Astrocyte of the spinal cord (primary cell): ENCODE measurements at places on chromosomes 12 and 14.
A peak's percentile ranks its signal among the peaks of the same experiment; 100 is the strongest.

GRCh38 chr14:23829736-23830471 is 123.7 kb upstream of the DHRS4 start:
- DNase-seq, result peak; percentile 93

- no peak for DNase-seq
These were observed 539.7 kb downstream of the AACS start for GRCh38 chr12:125604976-125605375.

- no peak for DNase-seq
These were observed 1.5 kb upstream of the HCAR1 start for GRCh38 chr12:122732170-122732569.

- no peak for DNase-seq
These were observed 78.4 kb downstream of the ITPK1 start for GRCh38 chr14:93037351-93037750.

DNA sequence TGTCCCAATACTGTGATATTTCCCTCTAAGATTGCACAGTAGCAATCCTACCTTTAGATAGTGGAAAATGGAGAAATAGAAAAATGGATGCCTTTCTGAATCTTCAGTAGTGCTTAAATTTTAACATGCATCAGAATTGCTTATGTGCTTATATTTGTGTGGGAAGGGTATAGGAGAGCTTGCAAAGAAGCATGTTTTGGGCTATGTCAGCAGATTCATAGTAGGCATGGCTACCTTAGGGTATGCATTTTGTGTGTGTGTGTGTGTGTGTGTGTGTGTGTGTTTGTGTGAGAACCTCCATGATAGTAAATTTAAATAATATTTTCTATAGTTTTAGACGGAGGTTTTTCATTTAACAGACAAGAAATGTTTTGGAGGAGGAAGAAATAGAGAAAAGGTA is 38.3 kb downstream of the NEUROD4 start:
- DNase-seq, result no peak

GRCh38 chr14:50792051-50792477 is 38.9 kb downstream of the NIN start:
- no peak for DNase-seq

GRCh38 chr12:130644566-130644965 is 71.5 kb downstream of the RIMBP2 start:
- DNase-seq, result no peak

DNA sequence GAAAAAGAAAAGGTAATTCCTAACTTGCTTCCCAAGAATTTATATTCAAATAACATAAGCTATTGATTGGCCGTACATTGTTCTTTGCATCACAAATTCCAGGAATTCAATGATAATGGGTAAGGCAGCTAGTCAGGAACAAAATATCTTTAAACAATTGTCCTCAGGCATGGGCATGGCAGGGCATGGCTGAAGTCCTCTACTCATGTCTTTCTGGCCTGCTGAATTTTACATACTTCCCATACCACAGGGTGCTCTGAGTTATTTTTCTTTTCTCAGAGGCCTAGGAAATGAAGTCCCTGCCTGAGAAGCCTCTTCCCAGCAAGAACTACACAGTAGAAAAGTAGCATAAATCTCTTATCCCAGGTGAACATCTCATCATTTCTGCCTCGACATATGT is 15.1 kb upstream of the DRAM1 start:
- DNase-seq, result no peak

- no peak for DNase-seq
These were observed 41.4 kb upstream of the NINJ2 start for GRCh38 chr12:704516-705242.

DNA sequence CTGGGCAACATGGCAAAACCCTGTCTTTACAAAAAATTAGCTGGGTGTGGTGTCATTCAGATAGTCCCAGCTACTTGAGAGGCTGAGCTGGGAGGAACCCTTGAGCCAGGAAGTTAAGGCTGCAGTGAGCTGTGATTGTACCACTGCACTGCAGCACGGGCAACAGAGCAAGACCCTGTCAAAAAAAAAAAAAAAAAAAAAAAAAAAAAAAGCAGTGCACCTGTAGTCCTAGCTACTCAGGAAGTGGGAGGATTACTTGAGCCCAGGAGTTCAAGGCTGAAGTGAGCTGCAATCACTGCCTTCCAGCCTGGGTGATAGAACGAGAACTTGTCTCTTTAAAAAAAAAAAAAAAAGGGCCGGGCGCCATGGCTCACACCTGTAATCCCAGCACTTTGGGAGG is 5.6 kb downstream of the REM2 start:
- DNase-seq, result no peak

- DNase-seq, result no peak
These were observed 151.0 kb upstream of the NAV3 start for GRCh38 chr12:77679686-77680085.

GRCh38 chr12:3632754-3633153 is 120.2 kb downstream of the CRACR2A start:
- DNase-seq, result peak; percentile 11

DNA sequence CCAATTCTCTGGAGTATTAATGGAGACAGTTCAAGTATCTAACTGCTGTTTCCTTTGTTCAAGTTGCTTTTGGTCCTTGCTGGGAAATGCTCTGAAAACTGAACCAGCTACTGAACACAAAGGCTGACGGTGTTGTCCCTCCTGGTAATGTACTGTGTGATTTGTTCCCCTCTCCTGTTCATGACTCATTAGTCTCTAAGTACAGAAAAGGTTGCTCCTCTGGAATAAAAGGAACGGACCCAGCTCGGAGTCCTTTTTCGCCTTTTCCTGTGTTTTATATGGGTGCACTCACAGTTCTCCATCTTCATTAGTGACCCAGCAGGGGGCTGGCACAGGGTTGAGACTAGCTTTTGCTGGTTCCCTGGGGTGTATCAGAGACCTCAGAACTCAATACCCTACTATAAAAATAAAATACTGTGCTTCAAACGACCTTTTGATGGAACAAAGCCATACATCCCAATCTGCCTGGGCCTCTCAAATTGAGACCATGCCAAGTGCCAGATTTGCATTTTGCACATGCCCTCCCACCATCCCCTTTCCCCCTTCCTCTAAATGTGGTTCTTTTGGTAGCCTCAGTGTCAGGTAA is 269.7 kb downstream of the RAD51B start:
- peak; percentile 92 for DNase-seq

DNA sequence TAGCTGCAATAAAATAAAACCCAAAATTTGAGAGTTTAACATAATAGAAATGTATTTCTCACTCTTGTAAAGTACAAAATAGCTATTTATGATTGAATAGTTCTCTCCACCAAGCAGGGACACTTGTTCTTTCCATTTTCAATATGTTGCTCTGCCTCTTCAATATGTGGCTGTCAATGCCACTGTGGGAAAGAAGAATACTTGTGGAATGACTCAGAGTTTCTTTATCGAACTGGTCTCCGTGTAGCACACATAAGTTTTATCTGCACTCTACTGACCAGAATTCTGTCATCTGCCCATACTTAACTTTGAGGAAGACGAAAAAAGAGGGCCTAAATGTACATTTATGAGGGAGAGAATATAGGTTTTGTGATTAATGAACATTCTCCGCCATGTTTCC is 256.9 kb downstream of the ATXN7L3B start:
- peak; percentile 50 for DNase-seq

- DNase-seq, result no peak
These were observed 668.9 kb downstream of the SLC6A15 start for GRCh38 chr12:84243686-84244085.

GRCh38 chr12:49921299-49921698 is 17.6 kb upstream of the FAIM2 start:
- no peak for DNase-seq

- DNase-seq, result peak; percentile 46
These were observed 151.0 kb upstream of the ARHGAP5 start for GRCh38 chr14:31926123-31926522.

- no peak for DNase-seq
These were observed 4.7 kb upstream of the LRP10 start for GRCh38 chr14:22866874-22867273.

GRCh38 chr12:80415466-80415865 is 28.6 kb upstream of the PTPRQ start:
- no peak for DNase-seq

GRCh38 chr12:60419986-60420385 is 824.2 kb downstream of the SLC16A7 start:
- DNase-seq, result no peak

DNA sequence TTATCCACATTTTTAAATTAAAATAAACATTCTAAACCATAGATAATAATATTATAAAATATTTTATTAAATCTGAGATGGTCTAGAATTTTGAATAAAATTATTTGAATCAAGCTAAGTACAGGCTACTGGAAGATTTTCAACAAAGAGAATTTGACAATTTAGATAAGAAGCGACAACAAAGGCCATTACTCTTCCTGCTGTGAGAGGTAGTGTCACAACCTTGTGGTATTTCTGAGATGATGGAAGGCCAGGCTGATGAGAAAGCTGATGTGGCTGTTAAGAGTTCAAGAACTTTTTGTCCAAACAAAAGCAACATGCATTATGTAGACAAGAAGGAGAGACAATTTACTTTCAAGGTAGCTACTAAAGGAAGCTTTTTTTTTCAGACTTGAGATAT is 43.7 kb upstream of the CNTN1 start:
- no peak for DNase-seq

DNA sequence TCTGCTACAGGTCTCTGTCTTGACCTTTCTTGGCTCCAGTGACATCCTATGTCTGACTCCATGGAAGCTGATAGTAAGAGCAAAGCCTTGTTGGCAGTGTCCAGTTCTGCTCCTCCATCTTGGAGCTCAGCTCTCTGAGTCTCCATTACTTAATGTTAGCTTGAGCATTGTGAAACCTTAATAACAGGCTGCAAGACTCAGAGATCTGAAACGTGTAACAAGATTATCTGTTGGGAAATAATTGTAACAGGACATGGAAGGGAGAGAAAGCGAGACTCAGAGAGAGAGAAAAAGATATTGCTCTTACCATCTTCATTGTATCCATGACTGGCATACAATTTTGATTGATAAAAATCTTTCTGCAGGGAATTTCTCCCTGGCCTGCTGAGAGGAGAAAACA is 1365.7 kb downstream of the AACS start:
- no peak for DNase-seq

GRCh38 chr12:5026342-5026938 is 17.2 kb upstream of the KCNA5 start:
- DNase-seq, result no peak

GRCh38 chr12:131028587-131029338 is 75.1 kb downstream of the ADGRD1 start:
- no peak for DNase-seq

- peak; percentile 7 for DNase-seq
These were observed 624 bp upstream of the PLEKHD1 start for GRCh38 chr14:69483765-69484443.

DNA sequence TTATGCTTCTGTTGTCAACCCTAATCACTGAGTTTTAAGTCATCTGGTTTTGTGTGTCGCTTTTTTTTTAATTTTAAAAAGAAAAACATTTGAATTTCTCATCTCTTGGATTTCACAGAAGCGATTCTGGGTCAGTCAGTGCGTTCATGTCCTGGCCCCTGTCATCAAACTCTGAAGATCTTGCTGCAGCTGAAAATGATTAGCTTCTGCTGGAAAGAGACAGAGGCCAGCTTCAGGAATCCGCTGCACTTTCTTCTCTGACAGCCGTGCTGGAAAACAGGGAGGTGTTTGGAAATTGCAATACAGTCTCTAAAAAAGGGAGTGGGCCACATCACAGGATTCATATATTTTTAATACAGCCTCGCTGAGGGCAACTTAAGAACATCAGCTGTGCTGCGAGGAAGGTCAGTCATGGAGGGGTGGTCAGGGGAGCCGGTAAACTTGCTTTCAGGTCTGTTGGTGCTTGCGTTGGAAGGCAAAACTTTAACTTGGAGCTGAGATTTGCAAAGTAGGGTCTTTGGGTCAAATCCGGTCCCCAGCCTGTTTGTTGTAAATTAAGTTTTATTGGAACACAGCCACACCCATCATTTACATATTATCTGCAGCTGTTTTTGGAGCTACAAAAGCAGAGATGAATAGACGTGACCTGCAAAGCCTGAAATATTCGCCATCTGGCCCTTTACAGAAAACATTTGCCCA is 190.8 kb downstream of the AACS start:
- DNase-seq, result no peak

DNA sequence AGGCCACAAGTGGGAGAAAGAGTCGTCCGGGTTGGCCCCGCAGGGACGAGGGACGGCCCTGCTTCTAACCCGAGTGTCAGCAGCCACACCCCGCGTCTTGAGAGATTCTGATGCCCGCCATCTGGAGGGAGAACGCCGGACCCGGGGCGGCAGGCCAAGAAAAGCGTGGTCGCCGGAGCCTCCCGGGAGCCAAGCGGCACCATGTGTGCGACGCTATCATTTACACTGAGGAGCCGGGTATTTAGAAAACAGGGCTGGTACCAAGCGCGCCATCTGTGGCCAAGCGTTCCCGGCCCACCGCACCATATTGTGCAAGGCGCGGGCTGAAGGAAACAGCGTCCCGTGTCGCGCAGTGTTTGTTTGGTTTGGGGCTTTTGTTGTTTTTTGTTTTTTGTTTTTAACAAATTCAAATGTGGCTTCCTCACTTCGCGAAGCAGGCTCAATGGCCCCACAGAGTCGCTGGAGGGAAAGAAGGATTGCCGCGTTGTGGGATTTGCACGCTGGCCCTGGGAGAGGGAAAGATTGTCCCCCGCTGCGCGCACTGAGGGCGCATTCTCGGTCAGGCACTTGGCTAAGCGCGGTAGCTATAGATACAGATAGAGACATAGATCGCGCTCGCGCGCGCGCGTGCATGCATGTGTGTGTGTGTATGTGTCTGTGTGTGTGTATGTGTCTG is 153.8 kb downstream of the BCL11B start:
- DNase-seq, result no peak

DNA sequence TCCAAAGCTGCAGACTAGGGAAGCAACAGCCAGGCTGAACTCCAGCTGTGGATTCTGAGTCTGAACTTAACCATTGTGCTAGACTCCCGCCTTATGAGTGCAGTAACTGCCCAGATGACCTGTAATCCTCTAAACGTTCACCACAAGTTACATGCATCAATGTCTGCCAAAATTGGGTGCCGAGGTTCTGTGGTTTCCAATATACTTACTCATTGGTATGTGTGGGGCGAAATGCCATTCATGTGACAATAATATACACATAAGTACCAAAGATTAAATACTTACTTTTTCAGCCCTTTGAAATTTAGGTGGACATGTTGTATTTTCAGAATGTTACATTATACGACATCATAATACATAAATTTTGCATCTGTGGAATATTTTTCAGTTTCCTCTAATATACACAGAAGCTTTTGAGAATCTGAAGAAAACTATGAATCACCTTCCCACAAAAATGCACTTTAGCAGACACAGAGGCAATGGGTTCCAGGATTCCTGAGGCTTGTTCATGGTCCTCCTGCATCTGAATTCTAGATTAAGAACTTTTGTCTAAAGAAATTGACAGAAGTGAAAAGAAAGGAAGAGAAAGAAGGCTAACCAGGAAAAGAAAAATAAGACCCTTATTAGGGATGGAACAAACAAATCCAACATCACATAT is 31.7 kb downstream of the GRIP1 start:
- DNase-seq, result peak; percentile 98
